ENCODE measurements at places on chromosomes 6 and 20.
A peak's percentile ranks its signal among the peaks of the same experiment; 100 is the strongest.

GRCh38 chr6:141421378-141421777 is 711.3 kb upstream of the GJE1 start:
- DNase-seq: no peak

DNA sequence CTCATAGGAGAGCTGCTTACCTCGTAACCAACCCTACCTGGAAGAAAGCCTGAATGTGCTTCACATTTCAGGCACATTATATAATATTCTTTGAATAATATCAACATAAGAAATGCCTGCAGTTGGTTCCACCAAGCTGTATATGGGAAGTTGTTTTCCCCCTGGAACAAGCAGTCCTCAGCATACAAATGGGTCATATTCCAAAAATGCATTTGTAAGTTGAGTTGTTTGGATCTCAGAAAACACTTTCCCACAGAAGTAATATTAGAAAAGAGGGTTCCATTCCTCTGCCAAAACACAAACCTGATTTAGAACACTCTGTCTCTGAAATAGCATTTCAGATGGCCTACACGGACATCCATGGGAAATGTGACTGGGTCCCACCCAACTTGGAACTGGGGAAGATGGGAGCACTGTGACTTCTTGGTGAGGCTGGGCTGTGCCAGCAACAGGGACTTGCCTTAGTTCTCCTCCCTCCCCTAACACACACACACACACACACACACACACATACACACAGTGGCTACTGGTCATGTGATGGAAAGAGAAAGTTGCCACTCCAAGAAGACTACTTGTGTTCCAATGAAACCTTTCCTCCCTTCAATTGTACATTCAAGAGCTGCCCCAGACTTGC is 11.4 kb upstream of the RCAN2 start:
- DNase-seq: no peak

GRCh38 chr20:47972916-47973309 is 187.6 kb upstream of the SULF2 start:
- no peak for DNase-seq

GRCh38 chr20:15875446-15875845 is 697.8 kb downstream of the KIF16B start:
- no peak for DNase-seq

DNA sequence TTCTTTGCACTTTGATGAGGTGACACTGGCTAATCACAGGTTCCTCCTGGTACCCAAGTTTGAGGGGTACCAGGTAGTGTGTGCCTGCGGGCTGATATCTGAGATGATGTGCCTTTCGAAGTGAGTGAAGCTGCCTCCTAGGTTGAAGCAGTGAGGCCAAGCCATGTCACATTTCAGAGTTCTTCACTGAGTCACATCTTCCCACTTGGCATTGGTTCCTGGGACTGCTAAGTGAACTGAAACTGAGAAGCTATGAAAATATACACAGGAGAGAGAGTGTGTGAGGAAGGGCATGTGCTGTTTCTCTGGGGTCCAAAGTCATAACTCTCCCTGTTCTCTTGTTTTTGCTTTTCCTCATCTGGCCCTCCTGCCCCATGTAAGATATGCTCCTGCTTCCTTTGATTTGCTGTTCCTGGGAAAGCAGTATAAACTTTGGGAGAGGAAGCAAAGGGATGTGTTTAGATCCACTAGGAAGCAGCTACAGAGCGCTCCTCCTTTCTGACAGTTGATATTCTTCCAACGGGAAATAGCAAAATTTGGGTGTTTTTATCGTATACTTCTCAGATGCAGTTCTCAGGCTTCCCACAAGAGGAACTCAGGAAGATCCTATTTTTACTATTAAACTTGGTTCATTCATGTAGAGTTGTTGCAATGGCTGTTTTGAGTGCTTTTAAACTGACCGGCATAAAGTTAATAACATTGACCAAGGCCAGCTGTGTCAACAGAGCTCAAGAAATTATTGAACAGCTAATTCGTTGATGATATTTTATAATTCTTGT is 153.7 kb downstream of the MOXD1 start:
- DNase-seq: no peak

GRCh38 chr6:36019167-36019566 is 5.3 kb downstream of the SLC26A8 start:
- DNase-seq: no peak

GRCh38 chr20:60117065-60117464 is 158.8 kb downstream of the CDH26 start:
- no peak for DNase-seq

GRCh38 chr6:34562861-34563512 is 6.9 kb upstream of the SPDEF start:
- DNase-seq: peak; percentile 67

- no peak for DNase-seq
These were observed 26.5 kb upstream of the CD93 start for GRCh38 chr20:23112595-23112994.

DNA sequence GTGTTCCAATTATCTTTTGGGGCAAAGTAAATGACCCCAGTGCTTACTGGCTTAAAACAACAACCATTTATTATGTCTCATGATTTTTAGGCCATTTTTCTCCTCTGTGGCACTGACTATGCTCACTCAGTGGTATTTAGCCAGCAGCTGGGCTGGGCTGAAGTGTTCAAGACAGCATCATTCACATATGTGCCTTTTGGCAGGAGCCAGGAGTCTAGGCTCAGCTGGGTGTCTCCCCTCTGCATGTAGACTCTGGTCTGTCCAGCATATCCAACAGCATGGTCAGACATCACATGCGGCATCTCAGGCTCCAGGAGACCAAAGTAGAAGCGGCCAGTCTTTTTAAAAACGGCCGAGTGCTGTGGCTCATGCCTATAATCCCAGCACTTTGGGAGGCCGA is 120.3 kb upstream of the TOP1 start:
- no peak for DNase-seq

GRCh38 chr6:138517635-138518034 is 18.3 kb upstream of the NHSL1 start:
- peak; percentile 56 for DNase-seq

- peak; percentile 57 for DNase-seq
These were observed 53.9 kb downstream of the OTOR start for GRCh38 chr20:16801919-16802651.

Measured in hematopoietic multipotent progenitor cell treated with erythropoietin and hydrocortisone succinate and interleukin-3 and kit ligand, for 8 days (in vitro differentiated cells).